Thyroid gland (tissue), 4 donors: ENCODE measurements at places on chromosomes 1 and 21. TPM values are rescaled to one million over a fixed set of nuclear protein-coding genes. Genes with fewer than 3 reads are reported as not detected.
A peak's percentile ranks its signal among the peaks of the same experiment; 100 is the strongest.

DNA sequence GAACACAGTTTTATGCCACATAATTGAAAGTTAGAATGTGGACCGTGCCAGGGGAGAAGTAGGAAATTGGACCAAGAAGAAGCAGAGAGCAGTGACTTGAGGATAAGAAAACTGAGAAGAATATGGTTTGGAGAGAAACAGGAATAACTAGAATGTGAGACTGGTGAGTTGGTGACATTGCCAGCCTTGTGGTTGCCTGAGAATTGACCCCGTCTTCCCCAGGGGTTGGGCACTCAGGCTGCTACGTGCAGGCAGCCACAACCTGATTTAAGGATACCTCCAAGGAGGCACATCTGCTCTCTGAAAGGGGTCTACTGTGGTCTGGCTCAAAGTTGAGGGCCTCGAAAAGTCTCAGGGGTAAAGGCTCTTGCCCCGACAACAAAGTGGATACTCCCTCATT lies 112.1 kb upstream of the ARTN start:
- DNase-seq: no peak

GRCh38 chr1:227789084-227790033 lies 26.1 kb upstream of the PRSS38 start:
- DNase-seq: peak; percentile 28

DNA sequence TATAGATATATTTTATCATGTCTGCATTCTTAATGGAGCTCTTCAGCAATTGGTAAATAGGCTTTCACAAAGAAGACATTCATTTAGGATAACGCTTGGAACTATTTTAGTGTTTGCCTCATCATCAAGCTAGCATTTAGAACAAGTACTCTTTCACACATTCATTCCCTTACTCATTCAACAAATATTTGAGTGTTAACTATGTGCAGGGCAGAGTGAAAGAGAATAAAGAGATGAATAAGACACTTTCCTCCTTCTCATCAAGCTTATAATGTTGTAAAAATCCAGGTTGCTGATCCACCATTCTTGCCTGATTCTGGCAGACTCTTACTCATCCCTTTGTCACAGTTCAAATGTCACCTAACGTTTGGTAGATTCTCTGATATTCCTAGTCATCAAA lies 386.3 kb upstream of the BEND5 start:
- no peak for DNase-seq

PCP4 gene
- 318 TPM for total RNA-seq

AMY1B gene
- not detected for total RNA-seq
